NCI-H2081 treated with DMSO at 0.1 percent for 48 hours (cell line): ENCODE measurements at places on chromosomes 1 and 21.

- DNase-seq: no peak
Observed at GRCh38 chr1:163163163-163163562, 39.6 kb downstream of the RGS5 start.

DNA sequence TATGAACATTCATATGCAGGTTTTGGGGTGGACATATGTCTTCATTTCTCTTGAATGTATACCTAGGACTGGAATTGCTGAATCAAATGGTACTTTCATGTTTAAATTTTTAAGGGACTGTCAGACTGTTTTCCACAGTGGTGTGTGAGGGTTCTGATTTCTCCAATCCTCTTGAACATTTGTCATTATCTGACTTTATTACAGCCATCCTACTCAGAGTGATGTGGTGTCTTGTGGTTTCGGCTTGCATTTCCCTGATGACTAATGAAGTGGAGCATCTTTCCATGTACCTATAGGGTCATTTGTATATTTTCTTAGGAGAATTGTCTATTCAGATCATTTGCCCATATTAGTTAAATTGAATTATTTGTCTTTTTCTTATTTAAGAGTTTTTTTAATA is 35.4 kb upstream of the ZNF281 start:
- DNase-seq: no peak

- no peak for DNase-seq
Observed at GRCh38 chr1:156645056-156645455, 3.1 kb downstream of the BCAN start.

- DNase-seq: no peak
Observed at GRCh38 chr1:85330711-85331290, 54.4 kb upstream of the BCL10 start.

DNA sequence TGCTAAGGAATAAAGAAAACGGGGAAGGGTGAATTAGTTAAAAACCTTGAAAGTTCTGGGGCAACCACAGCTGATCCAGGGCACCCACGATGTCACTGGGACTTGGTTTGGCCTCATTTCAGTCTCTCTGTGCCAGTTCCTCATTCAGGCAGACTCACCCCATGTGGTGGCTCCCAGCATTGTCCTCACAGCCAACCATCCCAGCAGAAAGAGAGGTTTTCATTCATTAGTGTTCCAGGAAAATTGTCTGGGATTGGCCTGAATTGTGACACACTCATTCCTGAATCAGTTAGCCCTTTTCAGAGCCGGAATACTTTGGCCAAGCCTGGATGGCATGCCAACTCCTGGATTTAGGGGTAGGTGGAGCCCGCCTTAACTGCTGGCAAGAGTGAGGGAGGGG is 367.7 kb downstream of the PRDM2 start:
- DNase-seq: no peak

DNA sequence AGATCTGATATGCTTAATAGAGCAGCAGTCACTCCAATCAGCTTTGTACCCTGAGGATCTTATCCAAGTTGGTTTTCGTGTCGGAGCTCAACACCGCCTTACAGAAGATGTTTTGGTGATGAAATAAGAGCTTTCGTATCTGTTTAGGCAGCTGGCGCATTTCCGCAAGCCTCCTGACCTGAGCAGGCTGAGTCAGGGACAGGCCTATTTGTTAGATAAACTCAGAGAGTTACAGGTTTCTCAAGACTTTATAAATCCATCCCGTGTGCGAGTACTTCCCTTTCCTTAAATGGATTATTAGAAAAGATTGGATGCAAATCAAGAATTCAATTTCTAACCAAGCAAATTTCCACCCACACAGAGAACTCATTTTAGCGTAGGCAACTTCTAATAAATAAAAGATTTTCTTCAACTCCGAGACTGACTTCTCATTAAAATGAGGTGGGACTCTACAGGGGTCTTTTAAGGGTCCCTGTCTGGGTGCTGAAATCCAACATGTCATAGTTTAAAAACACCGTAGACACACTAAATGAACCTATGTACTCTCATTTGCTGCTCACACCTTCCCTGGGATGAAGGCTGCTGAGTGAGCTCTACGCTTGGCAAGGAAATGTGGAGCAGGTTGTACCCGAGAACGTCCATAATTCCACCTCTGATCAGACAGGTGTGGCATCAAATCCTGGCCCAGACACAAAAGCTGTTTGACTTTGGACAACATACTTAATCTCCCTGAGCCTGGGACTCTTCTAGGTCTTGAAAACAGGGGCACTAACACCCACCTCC is 106.9 kb upstream of the F3 start:
- no peak for DNase-seq

DNA sequence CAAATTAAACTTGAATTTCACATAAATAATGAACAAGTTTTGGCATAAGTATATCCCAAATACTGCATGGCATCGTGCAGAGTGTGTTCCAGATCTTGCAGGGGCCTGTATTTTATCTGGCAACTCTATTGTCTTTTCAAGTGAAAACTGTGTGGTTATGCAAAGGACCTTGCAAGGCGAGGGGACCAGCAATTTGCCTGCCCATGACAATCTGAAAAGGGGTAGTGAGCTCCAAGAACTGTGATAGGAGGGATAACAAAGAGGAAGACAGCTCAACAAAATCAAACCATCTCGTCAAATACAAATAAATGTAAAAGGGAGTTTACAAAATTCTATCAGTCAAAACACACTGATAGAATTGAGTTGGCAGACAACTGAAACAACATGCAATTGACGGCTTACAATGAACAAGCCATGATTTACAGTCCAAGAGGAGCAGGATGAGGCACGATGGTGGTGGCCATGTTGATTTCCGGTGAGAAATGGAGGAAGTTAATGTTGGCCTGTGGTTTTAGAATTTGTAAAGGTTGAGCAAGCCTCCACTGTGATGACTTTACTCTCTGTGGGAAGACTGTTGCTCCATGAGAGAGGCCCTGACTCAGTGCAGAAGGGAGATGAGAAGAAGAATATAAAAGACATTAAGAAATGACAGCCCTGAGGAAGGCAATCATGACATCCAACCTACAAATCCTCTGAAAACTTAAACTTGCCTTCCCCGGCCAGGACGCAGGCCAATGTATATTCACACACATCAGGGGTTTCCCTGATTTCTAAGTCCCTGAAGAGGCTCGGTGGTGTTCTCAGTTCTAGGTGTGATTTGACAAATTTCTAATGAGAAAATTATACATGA is 132.2 kb downstream of the ADSS2 start:
- no peak for DNase-seq

DNA sequence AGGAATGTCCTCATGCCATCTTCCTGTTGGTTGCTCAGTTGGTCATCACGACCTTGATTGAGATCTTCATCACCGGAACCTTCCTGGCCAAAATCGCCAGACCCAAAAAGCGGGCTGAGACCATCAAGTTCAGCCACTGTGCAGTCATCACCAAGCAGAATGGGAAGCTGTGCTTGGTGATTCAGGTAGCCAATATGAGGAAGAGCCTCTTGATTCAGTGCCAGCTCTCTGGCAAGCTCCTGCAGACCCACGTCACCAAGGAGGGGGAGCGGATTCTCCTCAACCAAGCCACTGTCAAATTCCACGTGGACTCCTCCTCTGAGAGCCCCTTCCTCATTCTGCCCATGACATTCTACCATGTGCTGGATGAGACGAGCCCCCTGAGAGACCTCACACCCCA is 42.9 kb downstream of the KCNJ15 start:
- no peak for DNase-seq

- DNase-seq: no peak
Observed at GRCh38 chr1:6392809-6393399, 663 bp downstream of the ACOT7 start.

- no peak for DNase-seq
Observed at GRCh38 chr1:175978926-175979325, 228.2 kb downstream of the COP1 start.

- no peak for DNase-seq
Observed at GRCh38 chr1:161915051-161915503, 108.6 kb downstream of the OLFML2B start.

- no peak for DNase-seq
Observed at GRCh38 chr1:22845398-22845935, 127.2 kb downstream of the LACTBL1 start.
